IMR-90 (cell line): ENCODE measurements at places on chromosomes 12 and 14. TPM values are rescaled to one million over a fixed set of nuclear protein-coding genes. Genes with fewer than 3 reads are reported as not detected.

- no peak for DNase-seq
Measured at GRCh38 chr12:22043943-22044342, 2.1 kb upstream of the CMAS start.

DNA sequence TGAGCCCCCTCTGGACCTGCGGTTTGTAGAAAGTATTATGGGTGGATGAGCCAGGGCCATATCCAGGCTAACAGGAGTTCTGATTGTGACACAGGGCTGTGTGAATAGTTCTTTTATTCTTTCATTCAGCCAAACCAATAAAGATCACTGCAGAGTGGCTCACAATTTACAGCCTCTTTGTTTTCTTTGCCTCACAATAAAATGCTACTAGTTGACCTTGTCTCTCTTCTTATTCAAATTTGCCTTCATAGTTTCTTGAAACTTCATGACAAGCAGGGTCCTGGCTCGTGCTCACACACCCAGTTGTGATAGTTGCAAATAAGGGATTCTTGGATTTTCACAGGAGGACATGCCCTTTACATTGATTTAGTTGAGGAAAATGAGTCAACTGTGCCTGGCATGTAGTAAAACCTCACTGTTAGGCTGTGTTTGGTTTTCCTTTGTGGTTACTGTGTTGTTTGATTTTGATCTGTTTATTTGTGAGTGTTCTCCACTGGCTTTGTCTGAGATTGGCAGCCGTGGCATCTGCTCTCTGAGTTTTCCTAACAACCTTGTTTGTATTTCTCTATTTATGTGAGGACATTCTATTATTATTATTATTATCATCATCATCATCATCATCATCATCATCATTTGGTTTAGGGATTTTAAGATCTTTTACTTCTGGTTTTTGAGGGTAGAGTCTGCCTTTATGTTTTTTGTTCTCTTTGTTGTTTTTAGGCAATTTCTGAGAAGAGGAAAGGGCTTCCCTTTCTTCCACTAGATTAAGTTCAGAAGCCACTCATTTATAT is 2.7 kb upstream of the KRT6B start:
- no peak for DNase-seq

DNA sequence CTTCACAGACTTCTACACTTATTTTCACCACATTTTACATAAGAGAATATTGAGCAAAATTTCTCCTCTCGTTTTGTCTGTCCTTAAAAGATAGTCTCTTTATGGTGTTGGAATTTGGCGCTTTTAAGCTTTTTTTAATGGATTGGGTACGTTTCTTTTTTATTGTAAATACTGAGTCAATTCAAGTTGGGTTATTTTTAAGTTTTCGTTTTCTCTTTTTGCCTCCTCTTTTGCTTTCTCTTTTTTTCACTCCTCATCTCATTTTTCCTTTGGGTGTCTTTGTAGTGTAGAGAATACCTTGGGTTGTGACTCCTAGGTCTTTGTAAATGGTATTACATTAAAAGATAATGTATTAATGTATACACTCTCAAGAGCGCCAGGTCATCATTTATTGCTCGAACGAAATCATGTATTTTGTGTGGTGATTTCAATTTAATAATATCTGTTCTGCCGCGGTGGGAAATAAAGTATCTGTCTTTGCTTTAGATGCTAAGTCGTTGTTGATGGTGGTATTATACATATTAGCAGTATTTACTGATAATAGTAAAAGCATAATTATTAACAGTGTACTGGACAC is 845 bp downstream of the TMX1 start:
- DNase-seq = no peak

- no peak for DNase-seq
Measured at GRCh38 chr12:39595928-39596327, 23.7 kb downstream of the ABCD2 start.

- peak; percentile 52 for DNase-seq
Measured at GRCh38 chr14:83300476-83301064, 1766.9 kb upstream of the SEL1L start.

GRCh38 chr12:57797933-57798332 is 15.3 kb downstream of the TSFM start:
- no peak for DNase-seq

DNA sequence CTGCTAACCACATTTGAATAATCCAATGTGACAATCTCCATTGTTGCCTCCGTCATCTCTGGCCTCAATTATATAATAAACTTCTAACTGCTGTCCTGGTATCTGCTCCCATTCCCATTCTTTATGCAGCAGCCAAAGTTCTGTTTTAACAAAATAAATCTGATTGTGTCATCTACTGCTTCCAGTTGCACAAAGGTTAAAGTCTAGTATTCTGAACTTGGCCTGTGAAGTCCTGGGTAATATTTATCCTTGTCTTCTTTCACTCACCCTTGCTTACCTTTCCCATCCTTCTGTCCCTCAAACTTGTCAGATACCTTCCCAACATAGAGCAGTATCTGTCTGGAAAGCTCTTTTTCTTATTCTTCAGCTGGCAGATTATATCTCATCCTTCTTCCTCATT is 19.3 kb upstream of the STRAP start:
- no peak for DNase-seq

GRCh38 chr12:117124421-117125271 is 25.4 kb upstream of the TESC start:
- no peak for DNase-seq

GRCh38 chr14:95323361-95323760 is 3.7 kb upstream of the CLMN start:
- no peak for DNase-seq

The TTC6 gene
- total RNA-seq = under 0.01 TPM in 2 replicates

The SOX5 gene
- 11.9 and 13.1 TPM in 2 replicates for total RNA-seq
